Stimulated activated CD4-positive, alpha-beta T cell treated with anti-CD3 and anti-CD28 coated beads, Interleukin-4, amount 100 ng/mL, for 1 hour (primary cell): ENCODE measurements at places on chromosomes 12 and 14.
A peak's percentile ranks its signal among the peaks of the same experiment; 100 is the strongest.

DNA sequence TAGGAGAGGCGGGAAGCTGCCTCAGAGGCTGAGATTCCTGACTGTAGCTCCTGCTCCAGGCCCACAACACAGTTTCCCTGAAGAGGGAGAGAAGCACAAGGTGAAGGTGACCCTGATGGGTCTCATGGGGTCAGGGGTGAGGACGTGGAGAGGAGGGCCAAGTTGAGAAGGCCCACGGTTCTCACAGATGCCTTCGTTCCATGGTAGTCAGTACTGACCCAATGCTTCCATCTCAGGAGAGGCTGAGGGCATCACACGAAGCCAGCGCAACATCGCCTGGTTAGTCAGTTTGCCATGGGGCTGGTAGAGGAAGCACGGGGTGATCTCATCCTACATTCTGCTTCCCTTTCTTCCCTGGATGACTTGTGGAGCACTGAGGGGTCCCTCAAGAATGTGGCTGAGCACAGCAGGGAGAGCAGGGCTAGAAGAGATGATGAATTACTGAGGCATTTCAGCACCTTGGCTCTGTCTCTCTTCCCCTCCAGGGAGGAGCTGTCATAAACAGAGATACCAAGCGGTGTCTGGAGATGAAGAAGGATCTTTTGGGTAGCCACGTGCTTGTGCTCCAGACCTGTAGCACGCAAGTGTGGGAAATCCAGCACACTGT is 51.9 kb downstream of the GALNT8 start:
- DNase-seq, result no peak

GRCh38 chr14:94052662-94053061 is 26.5 kb downstream of the OTUB2 start:
- no peak for DNase-seq

DNA sequence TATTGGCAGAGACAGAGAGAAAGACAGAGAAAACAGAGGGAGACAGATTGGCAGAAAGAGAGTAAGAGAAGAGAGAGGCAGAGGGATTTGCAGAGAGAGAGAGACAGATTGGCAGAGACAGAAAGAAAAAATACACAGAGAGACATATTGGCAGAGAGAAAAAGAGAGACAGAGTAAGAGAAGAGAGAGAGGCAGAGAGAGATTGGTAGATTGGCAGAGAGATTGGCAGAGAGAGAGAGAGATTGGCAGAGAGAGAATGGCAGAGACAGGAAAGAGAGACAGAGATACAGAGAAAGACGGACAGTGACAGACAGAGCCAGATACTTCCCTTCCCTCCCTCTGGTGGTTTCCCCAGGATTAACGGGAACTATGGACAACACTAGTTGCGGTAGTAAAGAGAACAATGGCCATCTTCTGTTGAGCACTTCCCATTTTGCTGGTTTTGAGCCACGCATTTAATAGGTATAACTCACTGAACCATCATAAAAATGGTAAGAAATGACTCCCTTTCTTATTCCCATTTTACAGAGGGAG is 2.6 kb upstream of the NOS1 start:
- no peak for DNase-seq

- no peak for DNase-seq
These were observed 64.8 kb downstream of the PTHLH start for GRCh38 chr12:27907766-27908165.

DNA sequence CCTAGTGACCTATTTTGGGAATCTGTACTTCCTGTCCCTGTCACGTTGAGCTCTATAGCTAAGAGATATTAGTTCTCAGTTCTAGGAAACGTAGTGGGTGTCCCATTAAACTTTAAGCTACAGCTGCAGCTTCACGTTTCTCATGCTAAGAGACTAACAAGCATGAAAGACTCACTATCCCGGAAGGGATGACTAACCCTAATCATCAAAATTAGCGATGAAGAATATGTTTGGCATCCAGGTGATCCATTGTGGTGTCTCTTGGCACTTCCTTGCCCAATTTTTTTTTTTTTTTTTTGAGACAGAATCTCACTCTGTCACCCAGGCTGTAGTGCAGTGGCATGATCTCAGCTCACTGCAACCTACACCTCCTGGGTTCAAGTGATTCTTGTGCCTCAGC is 11.0 kb upstream of the LALBA start:
- DNase-seq, result no peak

DNA sequence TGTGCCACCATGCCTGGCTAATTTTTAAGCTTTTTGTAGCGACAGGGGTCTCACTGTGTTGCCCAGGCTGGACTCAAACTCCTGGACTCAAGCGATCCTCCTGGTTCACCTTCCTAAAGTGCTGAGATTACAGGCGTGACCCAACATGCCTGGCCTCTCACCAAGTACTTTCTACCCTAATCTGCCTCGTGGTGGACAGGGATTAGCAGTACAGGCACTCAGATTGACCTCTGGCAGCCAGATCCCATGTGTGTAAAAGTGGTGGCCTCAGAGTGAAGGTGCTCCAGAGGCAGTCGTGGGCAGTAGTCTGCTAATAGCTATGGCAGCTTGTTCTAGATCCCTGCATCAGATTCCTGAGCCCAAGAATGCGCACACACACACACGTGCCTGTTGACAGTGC is 30.9 kb downstream of the MTHFD1 start:
- DNase-seq, result no peak

GRCh38 chr12:54419088-54419887 is at the start of gene ITGA5:
ITGA5 (minus strand) TSS chr12:54419266; CDS start chr12:54419198, 68 bp downstream.
- DNase-seq, result peak; percentile 58

DNA sequence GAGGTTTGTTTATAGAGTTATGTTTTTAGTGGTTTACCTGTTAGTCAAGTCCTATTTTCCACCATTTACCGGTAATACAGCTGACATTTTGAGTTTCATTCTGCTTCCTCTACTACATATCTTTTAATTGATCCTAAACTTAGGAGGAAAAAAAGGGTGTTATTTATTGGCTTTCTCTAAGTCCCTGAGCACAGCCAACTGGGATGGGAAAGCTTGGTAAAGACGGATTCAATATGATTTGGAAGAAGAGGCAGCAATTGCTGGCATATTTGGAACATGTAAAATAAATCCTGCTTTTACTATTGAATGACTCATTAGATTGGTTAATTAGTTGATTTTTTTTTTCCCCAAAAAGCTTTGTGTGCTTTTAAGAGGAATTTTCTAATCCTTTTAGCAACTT is 475.7 kb downstream of the PRKD1 start:
- DNase-seq, result no peak

GRCh38 chr14:99604766-99605298 is 825 bp upstream of the CCDC85C start:
- DNase-seq, result peak; percentile 41

DNA sequence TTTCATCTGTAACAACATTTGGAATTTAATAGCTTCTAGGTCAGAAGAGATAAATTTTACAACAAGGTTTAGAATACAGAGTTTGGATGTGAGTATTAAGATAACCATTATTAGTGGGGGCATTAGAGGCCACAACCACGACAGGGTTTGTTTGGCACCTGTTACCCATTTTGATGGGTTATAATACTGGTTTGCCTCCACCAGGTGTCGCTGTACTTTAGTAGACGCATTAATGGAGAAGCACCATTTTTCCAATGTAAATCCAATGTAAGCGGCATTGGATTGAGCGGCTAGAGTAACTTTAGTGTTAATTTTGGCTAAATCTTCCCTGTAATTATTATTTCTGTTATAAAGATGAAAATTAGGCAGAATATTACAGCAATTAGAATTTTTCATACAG is 136.2 kb downstream of the SLCO1B3 start:
- no peak for DNase-seq

- peak; percentile 82 for DNase-seq
These were observed at the start of gene TIMELESS for GRCh38 chr12:56448860-56449621. TIMELESS (minus strand) TSS chr12:56449426; CDS start chr12:56434170, 15,256 bp downstream.

- no peak for DNase-seq
These were observed 255.7 kb downstream of the BTG1 start for GRCh38 chr12:91889910-91890309.

GRCh38 chr12:2335916-2336315 is 283.1 kb downstream of the CACNA1C start:
- DNase-seq, result no peak

- no peak for DNase-seq
These were observed 360.2 kb downstream of the GALC start for GRCh38 chr14:87632796-87633195.

- no peak for DNase-seq
These were observed 383.3 kb downstream of the C12orf75 start for GRCh38 chr12:105713606-105714305.

- no peak for DNase-seq
These were observed 18.9 kb upstream of the CD27 start for GRCh38 chr12:6425590-6426531.
